Osteoblast (primary cell): ENCODE measurements at places on chromosomes 1 and 21. TPM values are rescaled to one million over a fixed set of nuclear protein-coding genes. Genes with fewer than 3 reads are reported as not detected.

The SPAG17 gene
- total RNA-seq = 0.59 and 3.3 TPM in 2 replicates

The GUCA2A gene
- total RNA-seq = not detected in 2 replicates

The ARHGAP30 gene
- under 0.01 TPM in 1 of 2 replicates, not detected in the other for total RNA-seq

DNA sequence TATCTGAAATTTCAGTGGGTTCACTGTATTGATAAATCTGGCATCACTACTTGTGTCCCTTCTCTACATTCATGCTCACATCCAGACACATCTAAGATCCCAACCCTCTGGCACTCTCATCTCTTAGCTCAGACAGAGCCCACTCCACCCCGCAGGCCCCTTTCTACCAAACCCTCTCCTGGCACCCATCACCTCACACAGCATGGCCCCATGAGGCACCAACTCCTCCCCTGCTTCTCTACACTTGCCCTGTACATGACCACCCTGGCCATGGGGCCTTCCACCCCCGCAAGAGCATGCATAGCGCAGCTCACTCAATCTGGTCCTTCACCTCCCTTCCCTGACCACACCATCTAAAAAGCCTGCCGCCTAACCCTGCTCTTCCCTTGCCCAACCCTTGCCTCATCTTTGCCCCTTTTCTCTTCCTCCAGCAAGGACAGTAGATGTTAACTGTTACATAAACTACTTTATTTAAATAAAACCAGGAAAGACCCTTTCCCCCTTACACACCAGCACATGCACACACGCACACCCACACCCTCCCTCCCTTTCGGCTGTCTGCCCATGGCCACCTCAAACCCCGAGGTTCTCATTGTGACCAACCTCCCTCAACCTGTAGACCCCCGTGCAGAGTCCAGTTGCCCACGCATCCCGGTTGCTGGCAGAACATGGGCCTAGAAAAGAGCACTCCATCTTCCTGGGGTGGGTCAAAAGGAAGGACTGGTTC is 15.6 kb downstream of the SH3BP5L start:
- peaks cover 28% of the 10 kb centered on the region for H3K36me3 ChIP-seq
- H3K27ac ChIP-seq = no peak overlapping the region
- DNase-seq = peak; percentile 68
- H3K4me1 ChIP-seq = peaks cover 12% of the 10 kb centered on the region
- no peak overlapping the region for H3K4me3 ChIP-seq
- H3K27me3 ChIP-seq = no peaks in the 10 kb centered on the region

- H3K36me3 ChIP-seq = no peaks in the 10 kb centered on the region
- H3K4me3 ChIP-seq = no peak overlapping the region
- DNase-seq = no peak
- H3K4me1 ChIP-seq = no peaks in the 10 kb centered on the region
Measured at GRCh38 chr1:206080026-206080820, 27.2 kb downstream of the RHEX start.

GRCh38 chr1:195097316-195097715 is 1510.9 kb downstream of the KCNT2 start:
- H3K36me3 ChIP-seq = no peaks in the 10 kb centered on the region
- H3K4me3 ChIP-seq = no peak overlapping the region
- no peak overlapping the region for H3K27ac ChIP-seq
- H3K4me1 ChIP-seq = no peaks in the 10 kb centered on the region
- H3K27me3 ChIP-seq = no peaks in the 10 kb centered on the region
- peak; percentile 3 for DNase-seq

The RAB25 gene
- not detected in 2 replicates for total RNA-seq

GRCh38 chr1:24874056-24874455 is 56.0 kb downstream of the RUNX3 start:
- H3K4me3 ChIP-seq = no peak overlapping the region
- H3K4me1 ChIP-seq = peaks cover 8% of the 10 kb centered on the region
- DNase-seq = no peak
- no peaks in the 10 kb centered on the region for H3K36me3 ChIP-seq
- H3K27ac ChIP-seq = no peak overlapping the region
- peaks cover 4% of the 10 kb centered on the region for H3K27me3 ChIP-seq

DNA sequence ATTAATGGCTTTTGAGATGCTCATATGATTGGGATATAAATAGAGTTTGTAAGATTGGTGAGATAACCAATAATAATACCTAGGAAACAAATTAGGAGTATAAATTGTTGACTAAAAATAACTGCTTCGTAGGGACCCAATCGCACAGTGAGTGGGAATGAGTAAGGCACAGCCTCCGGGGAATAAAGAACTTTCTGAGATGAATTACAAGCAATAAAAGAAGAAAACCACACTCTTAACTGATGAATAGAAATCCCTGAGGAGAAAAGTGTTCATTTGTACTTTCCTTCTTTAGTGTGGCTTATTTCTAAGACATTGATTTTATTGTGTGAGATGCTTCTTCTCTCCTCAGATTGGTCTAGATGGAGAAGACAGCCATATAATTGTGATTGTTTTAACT is 443.4 kb upstream of the PRMT6 start:
- H3K27ac ChIP-seq = no peak overlapping the region
- H3K4me3 ChIP-seq = no peak overlapping the region
- H3K27me3 ChIP-seq = no peaks in the 10 kb centered on the region
- H3K36me3 ChIP-seq = no peaks in the 10 kb centered on the region
- DNase-seq = no peak
- H3K4me1 ChIP-seq = peaks cover 3% of the 10 kb centered on the region

DNA sequence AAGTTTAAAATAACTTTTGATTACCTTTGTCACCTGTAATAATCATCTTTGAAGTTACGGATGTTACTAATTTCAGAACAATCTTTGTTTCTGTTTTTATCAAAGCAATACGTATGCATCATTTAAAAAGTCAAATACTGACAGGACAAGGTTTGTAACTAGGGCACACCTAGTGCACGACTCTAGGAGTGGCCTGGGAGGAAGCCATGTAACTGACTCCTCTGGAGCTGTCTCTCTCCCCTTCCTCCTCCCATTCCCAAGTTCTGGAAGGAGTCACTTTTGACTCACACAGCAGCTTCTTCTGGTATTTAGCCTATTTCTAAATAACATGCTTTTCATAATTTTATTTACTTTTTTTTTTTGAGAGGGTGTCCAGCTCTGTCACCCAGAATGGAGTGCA is 11.8 kb upstream of the RAP1GAP start:
- DNase-seq = peak; percentile 26
- H3K4me3 ChIP-seq = no peak overlapping the region
- peaks cover 3% of the 10 kb centered on the region for H3K4me1 ChIP-seq
- peaks cover 34% of the 10 kb centered on the region for H3K36me3 ChIP-seq
- H3K27me3 ChIP-seq = no peaks in the 10 kb centered on the region

DNA sequence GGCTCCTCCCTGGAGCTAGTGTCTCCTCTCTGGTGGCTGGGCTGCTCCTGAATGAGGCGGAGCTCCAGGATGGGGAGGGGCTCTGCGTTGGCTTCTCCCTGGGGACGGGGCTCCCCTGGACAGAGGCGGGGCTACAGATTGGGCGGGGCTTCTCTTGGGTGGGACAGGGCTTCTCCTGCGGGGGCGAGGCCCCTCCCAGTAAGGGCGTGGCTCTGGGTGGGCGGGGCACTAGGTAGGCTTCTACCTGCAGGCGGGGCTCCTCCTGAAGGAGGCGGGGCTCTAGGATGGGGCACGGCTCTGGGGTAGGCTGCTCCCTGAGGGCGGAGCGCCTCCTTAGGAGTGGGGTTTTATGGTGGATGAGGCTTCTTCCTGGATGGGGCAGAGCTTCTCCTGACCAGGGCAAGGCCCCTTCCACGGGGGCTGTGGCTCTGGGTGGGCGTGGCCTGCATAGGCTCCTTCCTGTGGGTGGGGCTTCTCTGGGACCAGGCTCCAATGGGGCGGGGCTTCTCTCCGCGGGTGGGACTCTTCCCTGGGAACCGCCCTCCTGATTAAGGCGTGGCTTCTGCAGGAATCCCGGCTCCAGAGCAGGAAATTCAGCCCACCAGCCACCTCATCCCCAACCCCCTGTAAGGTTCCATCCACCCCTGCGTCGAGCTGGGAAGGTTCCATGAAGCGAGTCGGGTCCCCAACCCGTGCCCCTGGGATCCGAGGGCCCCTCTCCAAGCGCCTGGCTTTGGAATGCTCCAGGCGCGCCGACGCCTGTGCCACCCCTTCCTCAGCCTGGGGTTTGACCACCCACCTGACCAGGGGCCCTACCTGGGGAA is 22.7 kb upstream of the ARF1 start:
- no peaks in the 10 kb centered on the region for H3K4me1 ChIP-seq
- H3K36me3 ChIP-seq = no peaks in the 10 kb centered on the region
- no peak overlapping the region for H3K27ac ChIP-seq
- H3K27me3 ChIP-seq = peaks cover 56% of the 10 kb centered on the region
- peak; percentile 82 for DNase-seq
- H3K4me3 ChIP-seq = no peak overlapping the region

The FCRL2 gene
- total RNA-seq = not detected in 2 replicates

GRCh38 chr1:199688133-199688676 is 339.3 kb upstream of the NR5A2 start:
- no peak overlapping the region for H3K27ac ChIP-seq
- no peaks in the 10 kb centered on the region for H3K36me3 ChIP-seq
- H3K4me1 ChIP-seq = peaks cover 9% of the 10 kb centered on the region
- no peak overlapping the region for H3K4me3 ChIP-seq
- peaks cover 7% of the 10 kb centered on the region for H3K27me3 ChIP-seq

GRCh38 chr1:32903991-32904785 is 3.0 kb upstream of the TMEM54 start:
- H3K27me3 ChIP-seq = peaks cover 6% of the 10 kb centered on the region
- no peak overlapping the region for H3K4me3 ChIP-seq
- no peak overlapping the region for H3K27ac ChIP-seq
- H3K4me1 ChIP-seq = peaks cover 5% of the 10 kb centered on the region

DNA sequence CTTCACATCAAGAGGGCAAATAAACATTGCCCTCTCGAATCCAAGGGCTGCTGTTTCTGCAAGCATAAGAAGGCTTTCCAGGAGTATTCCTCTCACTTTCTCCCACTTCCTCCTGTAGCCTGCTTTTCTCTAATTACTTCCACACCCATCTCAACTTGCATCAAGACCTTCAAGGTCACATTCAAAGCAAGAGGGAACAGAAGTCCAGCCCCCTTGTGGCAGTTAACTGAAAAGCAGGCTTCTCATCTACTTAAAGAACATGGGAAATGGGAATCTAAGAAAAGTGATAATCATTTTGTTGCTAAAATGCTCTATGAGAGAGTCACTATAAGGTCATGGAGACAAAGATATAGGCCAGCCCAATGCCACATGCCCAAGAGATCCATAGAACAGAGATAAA is 874.4 kb downstream of the KCNT2 start:
- H3K4me1 ChIP-seq = no peaks in the 10 kb centered on the region
- DNase-seq = no peak
- no peaks in the 10 kb centered on the region for H3K36me3 ChIP-seq
- no peaks in the 10 kb centered on the region for H3K27me3 ChIP-seq

The TMEM200B gene
- 9.4 and 10.6 TPM in 2 replicates for total RNA-seq

DNA sequence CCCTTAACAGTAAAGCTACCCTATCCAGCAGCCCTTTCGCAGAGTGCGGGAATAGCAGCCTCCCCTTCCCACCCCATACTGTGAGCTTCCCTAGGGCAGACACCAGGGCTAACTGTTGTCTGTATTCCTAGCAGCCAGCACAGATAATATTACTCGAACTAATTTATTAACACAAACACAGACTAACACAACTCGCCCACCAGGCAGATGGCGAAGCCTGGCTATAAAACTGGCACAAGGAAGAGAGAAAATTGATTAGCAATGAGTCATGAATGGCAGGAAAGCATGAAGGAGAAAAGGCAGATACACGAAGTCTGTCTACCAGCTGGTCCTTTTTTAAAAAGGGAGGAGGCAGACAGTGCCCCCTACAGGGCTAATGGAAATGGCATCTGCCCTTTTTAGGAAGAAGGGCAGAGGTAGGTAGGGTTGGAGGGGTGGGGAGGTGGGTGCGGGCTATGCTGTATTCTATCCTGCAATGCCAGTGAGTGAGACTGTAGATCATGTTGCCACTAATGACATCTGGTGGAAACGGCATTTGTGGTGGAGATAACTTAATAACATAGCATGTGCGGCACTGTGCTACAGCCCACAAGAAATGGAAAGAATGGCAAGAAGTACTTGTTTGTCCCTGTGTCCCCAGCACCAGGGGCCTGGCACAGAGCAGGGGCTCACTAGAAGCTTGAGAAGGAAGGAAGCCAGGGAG is 30.6 kb upstream of the CTPS1 start:
- H3K4me1 ChIP-seq = peaks cover 20% of the 10 kb centered on the region
- H3K36me3 ChIP-seq = no peaks in the 10 kb centered on the region
- peak; percentile 77 for DNase-seq
- H3K27ac ChIP-seq = peak overlapping the region; percentile 58
- H3K4me3 ChIP-seq = peak overlapping the region; percentile 54
- H3K27me3 ChIP-seq = peaks cover 3% of the 10 kb centered on the region

The DNAJC6 gene
- 10.5 and 11.8 TPM in 2 replicates for total RNA-seq

DNA sequence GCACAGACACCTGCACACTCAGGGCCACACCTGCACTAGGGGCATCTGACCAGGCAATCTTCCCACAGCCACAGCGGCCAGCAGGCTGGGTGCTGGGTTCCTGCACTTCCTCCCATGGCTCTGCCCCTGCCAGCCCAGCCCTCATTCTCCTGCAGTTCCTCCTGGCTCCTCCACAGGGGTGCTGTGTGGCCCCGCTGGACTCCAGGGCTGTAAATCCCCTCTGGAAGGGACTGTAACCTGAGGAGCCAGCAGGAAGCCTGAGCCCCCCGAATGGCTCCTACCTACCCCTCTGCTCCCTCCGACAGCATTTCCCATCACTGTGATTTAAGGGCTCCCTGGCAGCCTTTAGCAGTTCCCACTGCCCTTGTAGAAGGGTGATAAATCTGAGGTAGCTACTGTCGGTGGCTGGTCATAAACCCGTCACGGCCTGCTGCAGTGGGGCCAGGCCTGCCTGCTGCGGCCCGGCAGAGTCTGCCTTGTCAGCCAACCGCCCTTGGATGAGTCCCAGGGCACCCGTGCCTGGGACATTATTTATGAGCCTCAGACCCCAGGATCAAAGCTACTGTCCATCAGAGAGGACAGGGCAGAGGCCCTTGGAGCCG is 8.8 kb downstream of the UBL4B start:
- peaks cover 8% of the 10 kb centered on the region for H3K4me1 ChIP-seq
- H3K27me3 ChIP-seq = no peaks in the 10 kb centered on the region
- DNase-seq = no peak

GRCh38 chr1:186404454-186405051 is 28.9 kb downstream of the ODR4 start:
- H3K36me3 ChIP-seq = peaks cover 40% of the 10 kb centered on the region
- peak overlapping the region; percentile 64 for H3K27ac ChIP-seq
- peaks cover 5% of the 10 kb centered on the region for H3K4me1 ChIP-seq
- no peak overlapping the region for H3K4me3 ChIP-seq
- no peaks in the 10 kb centered on the region for H3K27me3 ChIP-seq

DNA sequence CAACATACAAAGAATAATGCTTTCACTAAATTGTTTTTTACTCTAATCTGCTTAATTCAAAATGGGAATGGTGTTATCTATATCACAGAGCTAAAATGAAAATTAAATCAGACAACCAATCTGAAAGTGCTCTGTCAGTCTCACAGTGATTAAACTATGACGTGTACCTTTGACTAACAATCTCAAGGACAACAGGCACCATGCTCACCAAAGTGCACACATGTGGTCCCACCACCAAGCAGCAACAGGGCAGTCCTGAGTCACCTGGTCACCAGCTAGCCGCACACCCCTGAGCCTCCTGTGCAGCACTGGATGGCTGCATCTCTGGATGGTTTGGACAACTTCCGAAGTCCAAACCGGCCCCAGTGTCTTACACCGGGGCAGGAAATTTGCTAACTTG is 54.5 kb upstream of the NADK start:
- H3K4me1 ChIP-seq = peaks cover 12% of the 10 kb centered on the region
- DNase-seq = peak; percentile 46
- no peaks in the 10 kb centered on the region for H3K27me3 ChIP-seq
- no peak overlapping the region for H3K4me3 ChIP-seq
- peaks cover 33% of the 10 kb centered on the region for H3K36me3 ChIP-seq

GRCh38 chr1:205287767-205288559 is 33.6 kb downstream of the NUAK2 start:
- no peak overlapping the region for H3K4me3 ChIP-seq
- H3K4me1 ChIP-seq = peaks cover 47% of the 10 kb centered on the region
- H3K27me3 ChIP-seq = no peaks in the 10 kb centered on the region
- H3K36me3 ChIP-seq = no peaks in the 10 kb centered on the region
- peak overlapping the region; percentile 33 for H3K27ac ChIP-seq
- peak; percentile 53 for DNase-seq

The EFCAB14 gene
- total RNA-seq = 61.3 and 63.7 TPM in 2 replicates
